Stomach (tissue), 19 donors: ENCODE measurements at places on chromosomes 12 and 14. TPM values are rescaled to one million over a fixed set of nuclear protein-coding genes. Genes with fewer than 3 reads are reported as not detected.

Gene PPP1R36
- total RNA-seq, result 4.1 TPM

Gene TAS2R7
- not detected for total RNA-seq

Gene NTS
- total RNA-seq, result not detected

Gene GNB3
- 6.4 TPM for total RNA-seq

Gene CCDC175
- total RNA-seq, result not detected

Gene KLRG1
- total RNA-seq, result 1.3 TPM

- H3K4me3 ChIP-seq, result no peak overlapping the region
- DNase-seq, result no peak
- no peaks in the 10 kb centered on the region for H3K36me3 ChIP-seq
- H3K27me3 ChIP-seq, result no peaks in the 10 kb centered on the region
- peaks cover 12% of the 10 kb centered on the region for H3K4me1 ChIP-seq
Observed at GRCh38 chr12:132287391-132288238, 41.8 kb downstream of the GALNT9 start.

DNA sequence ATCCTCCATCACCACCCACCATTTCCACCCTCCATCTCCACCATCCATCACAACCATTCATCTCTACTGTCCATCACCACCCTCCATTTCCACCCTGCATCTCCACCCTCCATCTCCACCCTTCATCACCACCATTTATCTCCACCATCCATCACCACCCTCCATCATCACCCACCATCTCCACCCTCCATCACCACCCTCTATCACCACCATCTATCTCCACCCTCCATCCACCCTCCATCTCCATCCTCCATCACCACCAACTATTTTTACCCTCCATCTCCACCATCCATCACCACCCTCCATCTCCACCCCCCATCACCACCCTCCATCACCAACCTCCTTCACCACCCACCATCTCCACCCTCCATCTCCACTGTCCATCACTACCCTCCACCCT is 4.7 kb upstream of the CEP170B start:
- H3K36me3 ChIP-seq, result no peaks in the 10 kb centered on the region
- no peak overlapping the region for H3K4me3 ChIP-seq
- H3K27ac ChIP-seq, result no peak overlapping the region
- H3K4me1 ChIP-seq, result peaks cover 19% of the 10 kb centered on the region
- DNase-seq, result no peak

DNA sequence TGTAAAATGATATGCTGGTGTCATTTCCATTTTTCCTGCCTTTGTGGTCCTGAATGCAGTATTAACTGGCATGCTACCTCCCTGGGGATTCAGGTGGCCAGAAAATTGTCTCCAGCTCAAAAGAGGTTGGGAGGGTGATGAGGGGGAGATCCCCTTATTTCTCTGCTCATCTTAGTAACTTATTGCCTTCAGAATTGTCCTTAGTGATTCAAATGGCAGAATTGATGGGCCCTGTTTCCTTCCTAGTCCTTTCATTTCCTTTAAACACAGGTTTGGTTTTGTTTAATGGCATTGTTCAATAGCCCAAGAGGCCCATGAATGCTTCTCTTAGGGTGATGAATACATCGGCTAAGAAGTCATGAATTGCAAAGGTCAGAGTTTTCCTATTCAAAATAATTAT is 207.0 kb downstream of the SLC41A2 start:
- DNase-seq, result no peak
- H3K4me3 ChIP-seq, result no peak overlapping the region
- H3K27ac ChIP-seq, result no peak overlapping the region
- no peaks in the 10 kb centered on the region for H3K27me3 ChIP-seq
- no peaks in the 10 kb centered on the region for H3K4me1 ChIP-seq
- no peaks in the 10 kb centered on the region for H3K36me3 ChIP-seq

GRCh38 chr14:99971087-99971940 is 93.9 kb upstream of the EVL start:
- no peaks in the 10 kb centered on the region for H3K36me3 ChIP-seq
- peak; percentile 95 for DNase-seq
- no peaks in the 10 kb centered on the region for H3K27me3 ChIP-seq
- peak overlapping the region; percentile 89 for H3K27ac ChIP-seq

DNA sequence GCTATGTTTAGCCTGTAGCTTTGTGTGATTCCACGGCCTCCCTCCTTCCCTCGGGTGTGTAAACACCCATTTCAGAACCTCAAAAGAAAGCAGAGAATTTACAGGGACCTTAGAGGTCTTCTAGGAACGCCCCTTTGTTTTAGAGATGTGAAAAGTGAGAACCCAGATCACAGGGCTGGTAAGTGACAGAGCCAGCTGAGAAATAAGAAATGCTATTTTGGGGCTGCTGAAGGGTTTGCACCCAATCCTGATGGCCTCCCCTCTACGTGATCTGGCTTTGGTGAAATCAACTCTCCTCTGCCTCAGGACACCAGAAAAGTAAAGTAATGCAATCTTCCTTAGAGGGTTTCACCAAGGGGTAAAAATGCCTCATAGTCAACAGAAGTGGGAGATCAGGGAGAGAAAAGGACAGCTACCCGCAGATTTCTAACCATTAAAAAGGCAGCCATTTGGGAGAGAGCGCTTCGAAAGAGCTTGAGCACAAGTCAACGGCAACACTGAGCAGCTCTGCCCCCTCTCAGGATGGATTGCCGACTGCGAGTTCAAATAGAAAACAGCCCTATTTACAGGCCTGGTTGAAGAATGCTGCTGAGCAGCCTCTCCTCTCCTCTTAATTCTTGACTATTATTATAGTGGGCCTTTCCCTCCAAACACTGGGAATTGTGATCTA is 78.5 kb upstream of the RASSF3 start:
- no peak overlapping the region for H3K27ac ChIP-seq
- no peaks in the 10 kb centered on the region for H3K27me3 ChIP-seq
- no peaks in the 10 kb centered on the region for H3K36me3 ChIP-seq
- no peak overlapping the region for H3K4me3 ChIP-seq

DNA sequence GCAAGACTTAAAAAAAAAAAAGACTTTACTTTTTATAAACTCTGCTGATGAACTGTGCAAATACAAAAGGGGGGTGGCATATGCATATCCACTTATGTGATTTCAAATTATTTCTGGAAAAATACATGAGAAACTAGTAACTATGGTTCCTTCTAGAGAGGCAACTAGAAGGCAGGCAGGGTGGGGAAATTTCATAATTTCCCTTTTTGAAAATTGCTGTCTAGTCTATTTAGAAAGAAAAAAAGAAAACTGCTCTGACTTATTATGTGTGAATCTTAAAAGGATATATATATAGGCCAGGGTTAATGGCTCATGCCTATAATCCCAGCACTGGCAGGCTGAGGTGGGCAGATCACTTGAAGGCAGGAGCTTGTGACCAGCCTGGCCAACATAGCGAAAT is 42.3 kb downstream of the ANAPC7 start:
- no peak overlapping the region for H3K4me3 ChIP-seq
- DNase-seq, result no peak
- no peaks in the 10 kb centered on the region for H3K27me3 ChIP-seq

DNA sequence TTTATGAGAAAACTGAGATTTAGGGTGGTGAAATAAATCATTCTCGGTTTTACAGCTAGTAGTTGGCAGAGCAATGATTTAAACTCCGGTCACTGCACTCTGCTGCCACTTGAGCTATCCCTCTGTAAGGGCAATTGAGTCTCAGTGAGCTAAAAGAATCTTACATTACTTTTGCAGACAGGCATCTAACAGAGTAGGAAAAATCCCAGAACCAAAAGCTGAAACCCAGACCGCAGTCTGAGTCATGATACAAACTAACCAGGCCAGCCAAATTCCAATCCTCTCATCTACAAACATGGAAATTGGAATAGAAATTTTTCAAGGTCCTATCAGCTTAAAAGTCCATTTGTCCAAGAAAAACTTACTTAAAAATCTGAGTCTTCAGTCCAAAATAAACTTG is 73.7 kb downstream of the ANKS1B start:
- no peak overlapping the region for H3K27ac ChIP-seq
- H3K4me1 ChIP-seq, result peaks cover 3% of the 10 kb centered on the region
- no peak for DNase-seq
- no peaks in the 10 kb centered on the region for H3K36me3 ChIP-seq

DNA sequence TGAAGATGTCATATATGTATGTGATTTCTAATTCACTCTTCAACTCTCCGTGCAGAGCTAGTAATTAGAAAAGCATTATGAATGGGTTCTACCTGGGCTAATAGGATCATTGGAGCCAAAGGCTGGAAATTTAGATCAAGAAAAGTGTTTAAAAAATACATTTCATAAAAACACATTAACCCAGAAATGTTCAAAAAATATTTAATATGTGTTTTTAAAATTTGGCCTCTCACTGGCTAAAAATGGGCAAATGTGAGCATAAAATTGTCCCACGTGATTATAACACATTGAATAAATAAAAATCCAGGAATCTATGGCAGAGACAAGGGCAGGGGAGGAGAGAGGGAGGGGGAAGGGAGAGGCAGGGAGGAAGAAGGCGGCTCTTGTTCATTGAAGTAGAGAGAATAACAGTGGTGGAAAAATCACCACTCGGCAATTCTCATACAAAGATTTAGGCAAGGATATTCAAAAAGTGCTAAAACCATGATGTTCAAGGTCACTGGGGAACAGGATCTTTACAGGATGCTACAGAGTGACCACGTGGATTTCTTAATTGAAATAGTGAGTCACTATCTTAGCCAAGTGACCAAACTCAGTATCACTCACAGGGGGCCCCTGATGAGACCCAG is 38.8 kb downstream of the FBXO21 start:
- H3K36me3 ChIP-seq, result peaks cover 23% of the 10 kb centered on the region
- no peaks in the 10 kb centered on the region for H3K27me3 ChIP-seq
- H3K27ac ChIP-seq, result no peak overlapping the region
- no peak for DNase-seq

DNA sequence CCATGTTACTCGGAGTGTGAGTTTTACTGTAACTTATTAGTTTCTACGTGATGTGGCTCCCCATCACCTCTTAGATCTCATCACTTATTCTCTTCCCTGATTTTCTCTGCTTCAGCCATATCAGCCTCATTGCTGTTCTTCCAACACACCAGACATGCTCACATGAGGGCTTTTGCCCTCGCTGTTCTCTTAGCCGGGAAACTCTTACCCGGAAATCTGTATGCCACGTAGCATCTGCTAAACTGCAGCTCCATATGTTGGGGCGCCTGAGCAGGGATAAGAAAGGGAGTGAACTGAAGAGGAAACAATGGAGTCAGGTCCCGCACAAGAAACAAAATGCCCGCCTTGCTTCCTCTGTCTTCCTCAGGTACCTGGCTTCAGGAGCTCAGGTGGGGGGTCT is 16.6 kb downstream of the SMUG1 start:
- DNase-seq, result no peak
- H3K36me3 ChIP-seq, result no peaks in the 10 kb centered on the region
- H3K4me3 ChIP-seq, result no peak overlapping the region

DNA sequence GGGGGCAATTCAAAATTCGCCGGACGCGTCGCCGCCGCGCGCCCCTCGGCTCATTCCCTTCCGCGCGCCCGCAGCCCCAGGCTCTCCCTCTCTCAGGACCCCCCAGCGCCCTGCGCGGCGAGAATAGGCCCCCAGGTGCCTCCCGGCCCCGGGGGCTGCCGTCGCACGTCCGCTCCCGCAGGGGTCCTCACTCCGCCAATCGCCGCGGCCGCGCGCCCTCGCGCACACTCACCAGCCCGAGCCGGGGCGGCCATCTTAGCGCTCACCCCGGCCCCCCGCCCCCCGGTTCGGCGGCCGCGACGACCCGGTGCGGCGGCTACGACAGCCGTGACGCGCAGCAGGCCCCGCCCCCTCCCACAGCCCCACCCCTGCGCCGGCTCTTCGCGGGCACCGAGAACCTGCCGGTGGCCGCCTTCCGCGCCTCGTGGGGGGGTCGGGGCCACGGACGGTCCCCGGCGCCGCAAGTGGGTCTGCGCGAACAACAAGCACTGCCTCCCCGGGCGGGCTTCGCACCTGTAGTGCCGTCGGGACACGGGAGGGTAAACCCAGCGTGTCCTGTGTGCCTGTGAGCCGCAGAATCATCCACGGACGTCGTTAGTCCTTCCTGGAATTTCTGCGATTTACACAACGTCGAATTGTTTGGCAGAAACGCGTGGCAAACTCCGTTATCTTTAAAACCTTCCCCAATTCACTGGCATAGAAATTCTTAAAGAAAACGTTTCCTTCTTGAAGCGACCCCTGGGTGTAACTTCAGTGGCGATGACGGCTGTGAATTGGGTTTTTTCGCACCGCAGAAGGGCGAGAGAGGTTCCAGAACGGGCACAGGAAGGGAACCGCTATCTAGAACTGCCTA is 2.5 kb downstream of the USP44 start:
- H3K4me3 ChIP-seq, result peak overlapping the region; percentile 71
- DNase-seq, result peak; percentile 89
- H3K27ac ChIP-seq, result peak overlapping the region; percentile 74
- no peaks in the 10 kb centered on the region for H3K36me3 ChIP-seq
- H3K27me3 ChIP-seq, result peaks cover 17% of the 10 kb centered on the region

DNA sequence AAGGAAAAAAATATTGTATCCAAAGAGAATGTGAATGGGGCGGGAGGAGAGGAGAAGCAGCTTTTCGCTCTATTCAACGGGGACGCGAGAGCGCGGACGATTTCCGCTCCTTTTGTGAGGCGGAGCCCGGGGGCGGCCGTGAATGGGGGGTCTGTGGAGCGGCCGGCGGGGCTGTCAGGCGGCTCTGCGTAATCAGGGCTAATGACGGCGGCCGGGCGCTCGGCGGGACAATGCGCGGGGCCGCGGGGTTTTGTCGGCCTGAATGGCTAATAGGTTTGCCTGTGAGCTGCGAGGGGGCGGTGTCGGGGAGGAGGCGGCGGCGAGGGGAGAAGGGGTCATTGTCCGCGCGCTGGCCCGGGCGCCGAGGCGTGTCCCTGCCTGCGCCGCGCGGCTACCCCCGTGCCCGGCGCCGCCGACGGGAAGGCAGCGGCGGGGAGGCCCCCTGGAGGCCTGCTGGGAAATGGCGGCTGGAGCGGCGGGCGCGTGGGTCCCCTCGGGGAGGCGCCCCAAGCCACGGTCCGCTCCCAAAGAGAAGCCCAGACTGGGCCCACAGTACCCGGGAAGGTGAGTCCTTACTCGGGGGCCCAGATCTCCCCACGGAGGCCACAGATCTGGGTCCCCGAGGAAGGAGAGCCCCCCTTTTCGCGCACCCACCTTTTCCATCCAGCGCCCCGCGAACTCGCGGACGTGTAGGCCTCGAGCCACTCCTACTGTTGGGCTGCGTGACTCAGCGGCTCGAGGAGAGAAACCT is 6.0 kb downstream of the SIX6 start:
- H3K4me3 ChIP-seq, result peak overlapping the region; percentile 53
- peaks cover 27% of the 10 kb centered on the region for H3K4me1 ChIP-seq
- H3K36me3 ChIP-seq, result no peaks in the 10 kb centered on the region
- peak; percentile 64 for DNase-seq

- peaks cover 55% of the 10 kb centered on the region for H3K36me3 ChIP-seq
- no peak for DNase-seq
- no peak overlapping the region for H3K4me3 ChIP-seq
- H3K27ac ChIP-seq, result no peak overlapping the region
- peaks cover 46% of the 10 kb centered on the region for H3K4me1 ChIP-seq
- H3K27me3 ChIP-seq, result no peaks in the 10 kb centered on the region
Observed at GRCh38 chr12:54351341-54351740, 12.9 kb downstream of the GPR84 start.

DNA sequence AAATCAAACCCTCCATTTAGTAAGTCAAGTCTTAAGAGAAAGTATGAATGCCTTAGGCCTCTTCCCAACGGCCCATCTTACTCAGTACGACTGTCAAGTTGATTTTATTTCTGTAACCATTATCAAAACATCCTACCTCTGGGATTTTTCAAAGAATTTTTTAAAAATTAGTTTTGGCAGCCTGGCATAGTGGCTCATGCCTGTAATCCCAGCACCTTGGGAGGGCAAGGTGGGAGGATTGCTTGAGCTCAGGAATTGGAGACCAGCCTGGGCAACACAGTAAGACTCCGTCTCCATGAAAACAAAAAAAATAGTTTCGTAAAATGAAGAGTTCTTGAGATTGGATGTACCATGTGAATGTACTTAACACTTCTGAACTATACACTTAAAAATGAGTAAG is 4.1 kb downstream of the FGD6 start:
- no peak overlapping the region for H3K27ac ChIP-seq
- no peaks in the 10 kb centered on the region for H3K27me3 ChIP-seq
- no peak for DNase-seq
- no peaks in the 10 kb centered on the region for H3K36me3 ChIP-seq
